HS-27A (cell line): ENCODE measurements at places on chromosomes 6 and 20.

GRCh38 chr6:14263881-14264424 is 146.4 kb downstream of the CD83 start:
- no peak for DNase-seq

DNA sequence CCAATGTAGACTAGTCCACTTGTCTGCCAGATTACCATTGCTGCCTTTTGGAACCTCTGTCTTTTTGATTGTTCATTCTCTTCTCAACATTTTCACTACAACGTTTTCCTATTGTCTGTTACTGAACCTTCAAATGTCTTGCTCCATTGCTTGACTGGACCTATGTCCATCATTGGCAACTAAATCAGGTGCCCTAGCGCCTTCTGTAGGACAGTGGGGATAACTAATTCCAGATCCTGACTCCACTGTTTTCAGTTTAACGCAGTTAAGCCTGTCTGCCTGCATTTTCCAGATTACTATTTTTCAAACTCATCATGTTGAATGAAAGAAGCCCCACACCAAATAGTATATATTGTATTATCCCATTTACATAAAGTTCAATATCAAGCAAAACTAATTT is 433.6 kb downstream of the RNF144B start:
- DNase-seq: no peak

DNA sequence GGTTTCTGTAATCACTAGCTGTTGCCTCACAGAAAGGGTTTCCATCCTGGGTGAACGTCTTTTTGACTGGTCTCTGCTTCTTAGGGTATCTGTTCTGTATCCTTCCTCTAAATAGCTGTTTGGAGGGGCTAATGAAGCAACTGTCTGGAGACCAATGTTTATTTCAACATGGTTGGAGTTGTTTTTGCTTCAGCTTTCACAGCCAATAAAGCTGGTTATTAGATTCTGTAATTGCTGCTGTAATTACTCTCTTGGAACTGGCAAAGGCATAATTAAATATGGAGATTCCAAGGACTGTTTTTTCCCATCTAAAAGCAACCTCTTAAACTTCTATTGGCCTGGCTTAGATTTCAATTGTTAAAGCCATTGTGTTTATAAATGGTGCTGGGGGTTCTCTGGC is 31.9 kb downstream of the CHMP4B start:
- no peak for DNase-seq

- DNase-seq: no peak
Observed at GRCh38 chr20:35523298-35523888, 6.1 kb downstream of the C20orf173 start.

DNA sequence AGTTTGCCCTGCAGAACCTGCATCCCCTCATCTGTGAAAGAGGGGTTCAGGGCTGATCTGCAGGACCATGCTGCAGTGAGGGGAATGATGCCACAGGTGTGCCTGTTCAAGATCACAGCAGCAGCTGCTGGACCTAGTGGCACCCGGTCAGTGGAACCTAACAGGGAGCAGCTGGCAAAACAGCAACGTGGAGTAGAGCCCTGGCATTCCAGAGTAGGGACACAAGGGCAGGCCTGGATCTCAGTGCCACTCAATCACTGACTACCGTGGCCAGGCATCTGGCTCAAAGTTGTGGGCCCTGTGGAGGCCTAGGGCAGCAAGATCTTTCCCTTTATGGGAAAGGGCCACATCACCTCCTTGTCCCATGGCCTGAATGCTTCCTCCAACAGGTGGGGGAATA is 62.2 kb downstream of the INSM1 start:
- no peak for DNase-seq

- DNase-seq: peak; percentile 35
Observed at GRCh38 chr6:72554761-72555221, 67.1 kb upstream of the KCNQ5 start.

GRCh38 chr6:44430326-44430725 is 42.8 kb downstream of the CDC5L start:
- DNase-seq: peak; percentile 58

GRCh38 chr6:113401231-113401630 is 455.9 kb upstream of the MARCKS start:
- no peak for DNase-seq

- DNase-seq: no peak
Observed at GRCh38 chr6:121338366-121338765, 4.1 kb upstream of the TBC1D32 start.

- no peak for DNase-seq
Observed at GRCh38 chr20:3679749-3680700, 1.8 kb downstream of the ADAM33 start.

DNA sequence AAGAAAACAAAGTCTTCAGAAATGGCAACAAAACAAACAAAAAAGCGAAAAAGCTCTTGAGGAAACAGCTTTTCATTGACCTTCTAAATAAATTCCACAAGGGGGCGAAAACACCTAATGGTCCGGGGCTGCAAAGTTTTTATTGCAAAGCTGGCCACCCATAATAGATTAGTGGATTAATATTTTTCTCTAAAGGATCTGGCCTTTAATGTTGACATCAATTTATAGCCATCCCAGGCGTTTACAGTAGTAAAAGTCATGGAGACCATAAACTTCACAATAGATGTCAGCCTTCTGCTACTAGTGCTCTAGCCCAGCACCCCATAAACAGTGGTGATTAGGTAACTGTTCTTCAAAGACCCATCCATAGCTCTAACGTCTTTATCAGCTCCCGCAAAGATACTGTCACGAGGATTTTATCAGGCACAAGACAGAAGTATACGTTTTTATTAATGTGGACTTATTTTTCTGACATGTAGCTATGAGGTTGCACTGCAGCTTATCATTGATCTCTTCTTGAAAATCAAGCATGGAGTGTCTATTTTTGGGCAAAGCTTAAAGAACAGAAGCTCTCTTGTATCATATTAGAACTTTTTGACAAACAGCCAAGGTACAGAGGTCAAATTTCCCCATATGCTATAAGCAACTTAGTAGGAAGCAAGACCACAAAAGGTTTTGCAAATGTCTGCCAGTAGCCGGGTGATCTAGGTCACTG is 4.7 kb downstream of the CITED2 start:
- DNase-seq: no peak

GRCh38 chr6:113466526-113466925 is 390.6 kb upstream of the MARCKS start:
- no peak for DNase-seq
